ENCODE measurements at places on chromosomes 12 and 14. TPM values are rescaled to one million over a fixed set of nuclear protein-coding genes. Genes with fewer than 3 reads are reported as not detected.

GRCh38 chr12:68612697-68613096 lies 2.0 kb downstream of the RAP1B start:
- no peak for DNase-seq

Gene SIRT4
- total RNA-seq: 6.5 TPM

GRCh38 chr14:57533214-57533613 lies 39.6 kb upstream of the CCDC198 start:
- peak; percentile 13 for DNase-seq

- no peak for DNase-seq
Measured at GRCh38 chr12:83225806-83226205, 539.1 kb downstream of the TMTC2 start.

DNA sequence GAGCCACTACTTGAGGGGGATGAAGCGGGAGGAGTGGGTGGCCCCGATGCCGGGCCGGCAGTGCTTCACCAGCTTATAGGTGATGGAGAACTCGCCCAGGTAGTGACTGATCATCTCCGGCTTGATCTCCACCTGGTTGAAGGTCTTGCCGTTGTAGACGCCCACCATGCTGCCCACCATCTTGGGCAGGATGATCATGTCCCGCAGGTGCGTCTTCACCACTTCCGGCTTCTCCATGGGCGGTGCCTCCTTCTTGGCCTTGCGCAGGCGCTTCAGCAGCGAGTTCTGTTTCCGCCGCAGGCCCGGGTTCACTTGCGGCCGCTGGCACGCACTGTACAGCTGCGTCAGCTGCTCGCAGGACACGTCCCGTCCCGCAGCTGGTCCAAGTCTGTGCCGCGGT lies 3.4 kb downstream of the TIGAR start:
- DNase-seq: no peak

DNA sequence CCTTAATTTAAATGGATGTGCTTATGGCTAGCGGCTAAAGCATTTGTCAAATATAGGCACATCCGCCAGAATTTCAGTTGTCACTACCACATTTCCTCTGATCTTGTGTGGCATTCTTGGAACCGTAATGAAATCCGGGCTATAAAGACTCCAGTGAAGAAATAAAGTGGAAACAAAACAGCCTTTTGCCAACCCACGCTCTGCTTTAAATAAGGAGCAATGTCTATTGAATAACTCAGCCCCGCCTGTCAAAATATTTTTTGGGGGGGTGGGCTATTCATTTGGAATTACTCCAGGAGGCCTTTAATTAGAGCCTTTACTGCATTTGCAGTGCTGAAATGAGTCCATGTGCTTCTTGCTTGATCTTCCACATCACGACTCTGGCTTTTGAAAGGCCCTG lies 179.6 kb upstream of the RPH3A start:
- no peak for DNase-seq

DNA sequence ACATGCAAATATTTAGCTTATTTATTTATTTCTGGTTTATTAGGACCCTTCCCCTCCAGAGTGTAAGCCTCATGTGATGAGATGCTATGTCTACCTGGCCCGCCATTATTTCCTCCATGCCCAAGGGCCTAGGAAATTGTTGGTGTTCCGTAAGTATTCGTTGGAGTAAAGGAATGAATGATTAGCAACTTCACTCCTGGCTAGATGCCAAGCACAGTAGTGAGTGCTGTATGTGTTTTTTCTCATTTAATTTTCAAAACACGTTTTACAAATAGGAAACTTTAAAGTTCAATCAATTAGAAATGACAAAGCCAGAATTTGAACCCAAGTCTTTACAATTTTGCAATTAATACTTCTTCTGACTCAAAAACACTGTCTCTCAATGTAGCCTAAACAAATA lies 253.8 kb downstream of the BCAT1 start:
- DNase-seq: no peak

DNA sequence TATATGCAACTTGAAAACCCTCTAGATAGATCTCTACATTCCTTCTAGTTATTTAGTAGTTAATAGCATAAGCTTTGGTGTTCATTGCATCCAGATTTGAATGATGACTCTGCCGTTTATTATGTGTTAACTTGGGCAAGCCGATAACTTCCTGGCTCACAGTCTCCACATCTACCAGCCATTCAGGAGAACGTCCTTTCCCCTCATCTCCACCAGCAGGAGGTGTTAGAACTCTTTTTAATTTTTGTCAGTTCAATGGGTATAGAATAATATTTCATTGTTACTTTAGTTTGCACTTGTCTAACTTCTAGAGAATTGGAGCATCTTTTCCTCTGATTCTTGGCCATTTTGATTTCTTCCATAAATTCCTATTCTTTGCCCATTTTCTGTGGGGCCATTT lies 30.0 kb upstream of the WSCD2 start:
- no peak for DNase-seq

DNA sequence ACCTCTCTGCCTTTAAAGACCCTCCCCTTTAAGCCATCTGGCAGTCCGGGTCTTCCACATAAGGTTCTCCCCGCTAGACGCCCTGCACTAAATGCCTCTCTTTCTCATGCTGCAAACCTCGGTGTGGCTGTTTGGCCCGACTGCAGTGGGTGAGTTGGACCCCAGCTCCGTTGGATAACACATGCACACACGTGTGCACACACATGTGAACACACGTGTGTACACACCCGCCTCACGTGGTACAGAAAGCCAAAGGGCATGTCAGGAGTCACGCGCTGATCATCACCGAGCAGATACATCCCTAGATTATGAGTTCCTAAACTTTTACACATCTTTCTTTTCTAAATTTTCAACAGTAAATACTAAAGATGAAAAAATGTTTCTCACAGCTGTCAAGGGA lies 68.3 kb downstream of the RIMBP2 start:
- DNase-seq: no peak

Gene SLC11A2
- 146 TPM for total RNA-seq

Gene GNG2
- 9.8 TPM for total RNA-seq

Gene RAD51AP1
- total RNA-seq: 4.8 TPM

DNA sequence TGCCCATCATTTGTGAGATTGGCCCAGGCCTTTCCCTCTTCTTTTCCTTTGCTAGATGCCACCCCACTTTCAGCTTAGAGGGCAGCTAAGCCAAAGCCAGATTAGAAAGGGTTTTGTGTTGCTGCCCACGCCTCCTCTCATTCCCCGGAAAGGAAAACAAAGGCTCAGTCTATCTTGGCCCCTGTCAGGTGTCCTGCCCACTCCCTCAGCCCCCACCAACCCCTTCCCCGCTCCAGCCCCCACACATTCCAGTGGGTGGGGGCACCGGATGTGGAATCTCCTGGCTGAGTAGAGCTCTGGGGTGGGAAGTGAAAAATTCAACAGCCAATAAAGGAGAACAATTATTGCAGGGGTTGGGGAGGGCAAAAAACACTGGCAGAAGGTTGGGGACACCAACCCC lies 2.2 kb downstream of the BLOC1S1 start:
- DNase-seq: no peak

GRCh38 chr12:8834230-8834629 lies 11.8 kb downstream of the A2ML1 start:
- DNase-seq: no peak

- no peak for DNase-seq
Measured at GRCh38 chr12:105915997-105916759, 222.6 kb downstream of the NUAK1 start.

Measured in thyroid gland (tissue), 4 donors.